ENCODE measurements at places on chromosomes 12 and 14. TPM values are rescaled to one million over a fixed set of nuclear protein-coding genes. Genes with fewer than 3 reads are reported as not detected.

The TNFRSF1A gene
- 86.6 TPM for polyA plus RNA-seq

The ZFYVE1 gene
- 18.6 TPM for polyA plus RNA-seq

The KCNMB4 gene
- 22.2 TPM for polyA plus RNA-seq

The FAM186B gene
- 0.65 TPM for polyA plus RNA-seq
